HFF-Myc (cell line): ENCODE measurements at places on chromosomes 7 and 10.

- no peak for DNase-seq
Observed at GRCh38 chr7:8042796-8043535, 74.4 kb downstream of the GLCCI1 start.

- no peak for DNase-seq
Observed at GRCh38 chr10:107585630-107586029, 421.1 kb upstream of the SORCS1 start.

GRCh38 chr7:98281757-98282606 lies 496 bp downstream of the BRI3 start:
- DNase-seq = no peak

GRCh38 chr10:75427951-75428350 lies 3.5 kb upstream of the LRMDA start:
- DNase-seq = no peak

GRCh38 chr7:10116511-10116910 lies 857.2 kb upstream of the PHF14 start:
- DNase-seq = no peak

DNA sequence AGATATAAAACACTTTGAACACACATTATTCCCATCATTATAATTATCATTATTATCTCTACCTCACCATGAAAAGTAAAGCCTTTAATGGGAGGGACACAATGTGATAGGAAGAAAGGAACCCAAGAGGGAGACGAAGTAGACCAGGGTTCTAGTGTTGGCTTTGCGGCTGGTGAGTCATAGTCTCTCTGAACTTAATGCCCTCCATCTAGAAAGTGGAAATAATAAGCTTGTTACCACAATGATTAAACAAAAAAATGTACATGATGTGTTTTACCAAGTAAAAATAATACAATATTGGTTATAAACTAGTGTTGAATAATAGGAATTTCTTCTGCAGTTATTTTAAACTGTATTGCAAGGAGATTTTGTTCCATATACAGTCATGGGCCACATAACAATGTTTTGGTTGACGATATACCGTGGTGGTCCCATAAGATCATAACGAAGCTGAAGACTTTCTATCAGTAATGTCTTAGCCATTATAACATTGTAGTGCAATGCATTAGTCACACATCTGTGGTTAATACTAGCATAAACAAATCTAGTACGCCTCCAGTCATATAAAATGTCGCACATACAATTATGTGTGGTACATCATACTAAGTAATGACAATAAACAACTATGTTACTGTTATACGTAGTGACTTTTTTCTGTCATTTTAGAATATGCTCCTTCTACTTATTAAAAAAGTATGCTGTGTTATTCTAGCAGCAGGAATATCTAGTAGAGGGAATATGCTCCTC lies 450.6 kb upstream of the SORCS1 start:
- no peak for DNase-seq

DNA sequence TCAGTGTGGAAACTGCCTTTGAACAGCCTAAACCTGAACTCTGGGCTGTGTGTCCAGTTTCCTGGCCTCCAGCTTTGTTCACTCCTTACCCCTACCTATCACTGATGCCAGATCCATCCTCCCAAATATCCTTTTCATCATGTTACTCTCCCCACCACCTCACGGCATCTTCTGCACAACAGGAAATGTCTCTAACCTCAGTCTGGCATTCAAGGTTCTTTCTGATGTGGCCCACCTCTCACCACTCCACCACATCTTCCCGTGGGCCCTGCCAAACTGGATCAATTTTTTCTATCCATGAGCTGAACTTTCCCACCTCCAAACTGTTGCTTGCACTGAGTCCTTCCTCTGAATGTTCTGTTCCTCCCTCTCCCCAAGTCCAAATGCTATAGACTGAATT lies 35.8 kb upstream of the MAP3K8 start:
- DNase-seq = no peak

DNA sequence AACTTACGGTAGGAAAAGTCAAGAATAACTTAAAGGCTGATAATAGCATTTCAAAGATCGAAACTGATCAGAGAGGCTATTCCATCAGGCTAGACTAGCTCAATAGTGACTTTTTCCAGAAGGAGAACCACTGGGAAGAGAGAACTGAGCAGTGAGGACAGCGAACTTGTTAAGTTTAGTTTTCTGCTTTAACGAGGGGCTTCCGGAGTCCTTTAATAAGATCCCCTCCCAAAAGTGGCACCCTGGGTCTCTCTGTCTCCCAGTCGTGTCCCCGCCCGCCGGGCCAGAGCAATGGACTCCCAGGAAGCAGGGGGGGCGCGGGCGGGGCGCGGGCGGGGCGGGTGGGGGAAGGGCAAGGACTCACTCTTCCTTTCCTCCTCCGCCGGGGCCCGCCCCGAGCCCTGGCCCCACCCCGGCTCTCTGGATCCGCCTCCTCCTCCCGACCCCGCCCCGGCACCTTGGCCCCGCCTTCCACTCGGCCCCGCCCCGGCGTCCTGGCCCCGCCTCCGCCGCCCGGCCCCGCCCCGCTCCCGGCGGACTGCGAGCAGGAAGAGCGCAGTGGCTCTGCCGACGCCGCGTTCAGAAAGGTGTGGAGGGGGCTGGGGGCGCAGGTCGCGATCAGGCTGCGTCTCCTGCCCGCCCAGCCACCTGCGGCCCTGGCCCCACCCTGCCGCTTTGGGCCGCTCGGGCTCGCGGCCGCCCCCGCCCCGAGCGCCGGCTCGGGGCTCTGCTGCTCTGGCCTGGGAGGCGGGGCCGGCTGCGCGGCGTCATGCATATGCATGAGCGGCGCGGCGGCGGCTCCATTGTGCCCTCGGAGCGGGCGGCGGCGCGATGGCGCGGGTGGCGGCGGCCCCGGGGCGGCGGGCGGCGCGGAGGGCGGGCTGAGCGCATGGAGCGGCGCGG lies at the start of gene ZMIZ2:
Gene ZMIZ2 (plus strand): TSS at position 803 of the 903 bp plus-strand sequence. CDS start 7,403 bp downstream, outside the sequence.
- DNase-seq = no peak
